Cerebellar nuclear complex (tissue), 1 donor: ENCODE measurements at places on chromosomes 4 and X.

GRCh38 chr4:6520978-6521377 lies 48.6 kb upstream of the PPP2R2C start:
- DNase-seq, result no peak

DNA sequence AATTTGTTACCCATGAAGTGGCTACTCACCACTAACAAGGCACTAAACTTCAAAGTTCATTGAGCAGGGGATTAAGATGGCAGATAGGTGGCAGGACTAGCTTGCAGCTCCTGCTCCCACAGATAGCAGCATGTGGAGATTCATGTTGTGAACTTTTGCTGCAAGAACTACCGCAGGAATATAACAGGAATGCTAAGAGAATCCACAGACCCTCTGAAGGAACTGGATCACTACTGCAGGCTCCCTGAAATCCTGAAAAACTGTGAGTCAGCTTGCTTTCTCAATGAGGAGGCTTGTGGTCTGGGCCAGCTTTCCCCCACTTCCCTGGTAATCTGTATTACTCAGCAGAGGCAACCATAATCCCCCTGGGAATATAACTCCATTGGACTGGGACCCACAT lies 118.5 kb upstream of the VCX2 start:
- no peak for DNase-seq

DNA sequence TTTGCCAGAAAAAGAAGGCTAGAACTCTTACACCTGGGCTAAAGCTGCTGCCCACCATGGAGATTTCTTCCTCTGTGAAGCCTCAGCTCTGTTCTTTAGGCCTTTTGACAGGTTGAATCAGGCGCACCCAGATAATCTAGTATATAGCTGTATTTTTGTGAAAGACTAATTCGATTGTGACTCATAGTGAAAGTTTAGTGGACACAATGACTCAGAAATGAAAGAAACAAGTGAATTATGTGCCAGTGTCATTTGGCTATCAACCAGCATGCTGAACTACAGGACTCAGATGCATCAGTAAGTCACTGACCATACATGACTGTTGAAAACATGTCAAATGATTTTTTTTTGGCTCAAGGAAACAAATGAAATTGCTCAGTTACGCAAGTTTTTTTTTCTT lies 425.4 kb downstream of the SLITRK2 start:
- DNase-seq, result no peak

GRCh38 chr4:17934286-17934685 lies 87.3 kb downstream of the LCORL start:
- DNase-seq, result no peak

GRCh38 chrX:41733939-41734338 lies 10.0 kb downstream of the GPR82 start:
- DNase-seq, result no peak

DNA sequence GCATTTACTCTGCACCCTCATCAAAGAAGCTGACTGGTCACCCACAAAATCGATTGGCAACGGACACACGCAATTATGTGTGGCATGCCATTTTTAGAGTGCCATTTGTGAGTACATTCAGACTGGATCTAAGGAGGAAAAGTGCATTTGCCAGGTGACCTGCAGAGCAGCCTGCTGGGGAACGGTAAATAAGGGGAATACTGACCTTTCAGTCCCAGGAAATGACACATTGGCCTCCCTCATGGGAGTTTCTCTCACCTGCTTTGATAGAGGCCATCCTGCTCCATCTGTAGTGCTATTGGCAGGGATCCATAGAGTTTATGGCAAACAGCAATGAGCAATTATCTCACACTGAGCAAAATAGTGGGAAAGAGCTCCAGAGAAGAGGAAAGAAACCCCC lies 127.8 kb downstream of the DDX53 start:
- DNase-seq, result peak; percentile 21

DNA sequence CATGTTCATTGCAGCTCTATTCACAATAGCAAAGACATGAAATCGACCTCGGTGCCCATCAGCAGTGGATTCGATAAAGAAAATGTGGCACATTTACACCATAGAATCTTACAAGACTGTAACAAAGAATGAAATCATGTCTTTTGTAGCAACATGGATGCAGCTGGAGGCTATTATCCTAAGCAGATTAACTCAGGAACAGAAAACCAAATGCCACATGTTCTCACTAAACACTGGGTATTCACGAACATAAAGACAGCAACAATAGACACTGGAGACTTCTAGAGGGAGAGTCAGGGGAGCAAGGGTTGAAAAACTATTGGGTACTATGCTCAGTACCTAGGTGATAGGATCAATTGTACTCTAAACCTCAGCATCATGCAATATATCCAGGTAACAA lies 180.5 kb downstream of the PPP1R2C start:
- DNase-seq, result no peak

DNA sequence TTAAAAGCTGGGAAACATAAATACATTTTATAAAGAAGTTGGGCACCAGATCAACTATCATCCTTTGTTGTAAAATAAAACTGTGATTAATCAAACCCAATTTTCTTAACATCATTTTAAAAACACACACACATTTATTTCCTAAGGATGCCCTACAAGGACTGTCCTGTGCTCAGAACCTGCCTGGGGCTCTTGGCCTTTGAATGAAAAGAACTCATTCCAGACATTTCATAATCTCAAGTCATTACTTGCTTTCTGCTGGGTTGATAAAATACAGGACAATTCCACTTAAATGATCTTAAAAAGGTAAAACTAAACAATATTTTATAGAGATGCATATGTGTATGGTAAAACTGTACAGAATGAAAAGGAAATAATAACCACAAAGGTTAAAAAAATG lies 2.8 kb downstream of the SH3D19 start:
- DNase-seq, result no peak

DNA sequence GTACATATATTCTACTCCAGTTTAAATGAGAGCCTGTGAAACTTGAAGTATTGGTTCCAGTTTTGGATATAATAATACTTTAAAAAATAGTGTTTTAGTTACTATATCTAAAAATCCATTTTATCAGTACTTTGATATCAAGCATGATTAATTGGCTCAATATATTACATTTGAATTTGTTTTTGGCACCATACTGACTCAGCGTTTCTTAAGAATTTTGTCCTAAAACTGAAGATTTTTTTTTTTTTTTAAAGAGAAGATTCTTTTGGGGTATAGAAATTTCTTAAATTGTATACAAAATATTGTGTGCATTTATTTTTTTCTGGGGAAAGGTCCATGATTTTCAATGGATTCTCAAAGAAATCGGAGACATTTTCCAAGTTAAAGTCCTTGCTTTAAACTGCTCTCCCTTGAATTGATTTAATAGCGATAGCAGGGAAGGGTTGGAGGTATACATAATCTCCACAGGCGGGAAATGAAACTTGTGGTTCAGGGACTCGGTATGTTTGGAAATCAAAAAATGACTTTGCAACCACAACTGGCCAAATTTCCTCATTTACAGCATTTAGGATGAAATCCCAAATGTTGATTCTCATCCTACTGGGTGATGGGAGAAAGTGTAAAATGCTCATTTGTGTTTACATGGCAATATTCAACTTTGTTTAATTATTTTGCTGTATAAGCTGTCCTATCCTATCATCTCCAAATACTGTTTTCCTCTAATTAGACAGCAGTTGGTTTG lies 62.3 kb downstream of the TMA16 start:
- DNase-seq, result no peak

DNA sequence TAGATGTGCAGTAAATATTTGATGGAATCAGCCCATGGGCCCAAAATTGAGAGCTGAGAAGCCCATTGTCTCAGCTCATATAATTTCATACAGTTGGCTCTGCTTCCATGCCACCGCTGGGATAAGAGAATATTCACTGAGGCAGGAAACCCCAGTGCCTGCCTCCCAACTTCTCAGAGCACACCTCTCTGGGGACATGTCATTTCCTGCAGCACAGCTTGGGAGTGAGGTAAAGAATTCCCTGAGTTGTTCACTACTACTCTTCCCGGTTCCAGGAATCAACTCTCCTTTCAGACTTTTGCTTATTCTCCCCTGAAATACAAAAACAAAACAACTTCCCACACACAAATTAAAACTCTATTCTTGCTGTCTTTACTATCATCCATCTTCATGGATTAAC lies 389.3 kb downstream of the MAPK10 start:
- DNase-seq, result no peak

GRCh38 chr4:110963662-110964280 lies 340.9 kb upstream of the PITX2 start:
- no peak for DNase-seq

GRCh38 chr4:1510931-1511330 lies 104.7 kb upstream of the NKX1-1 start:
- DNase-seq, result no peak
